ENCODE measurements at places on chromosomes 11 and 22.
A peak's percentile ranks its signal among the peaks of the same experiment; 100 is the strongest.

DNA sequence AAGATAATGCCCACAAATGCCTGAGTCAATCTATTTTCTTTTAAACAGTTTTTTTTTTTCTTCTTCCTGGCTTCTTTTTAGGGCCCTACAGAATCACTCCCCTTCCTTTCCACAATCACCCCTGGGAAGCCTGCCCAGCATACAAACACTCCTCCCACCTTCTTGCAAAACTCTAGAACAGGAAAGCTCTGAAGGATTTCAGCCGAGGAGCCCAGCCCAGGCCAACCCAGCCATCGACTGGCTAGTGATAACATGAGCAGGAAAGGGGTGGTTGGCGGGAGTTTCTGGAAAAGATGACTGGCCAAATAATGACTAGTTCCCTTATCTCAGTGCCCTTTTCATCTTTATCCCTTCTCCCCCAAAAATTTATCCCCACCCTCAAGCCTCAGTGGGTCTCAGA lies 68.2 kb downstream of the USP35 start:
- no peaks in the 10 kb centered on the region for H3K27me3 ChIP-seq
- DNase-seq, result no peak
- H3K27ac ChIP-seq, result no peak overlapping the region

DNA sequence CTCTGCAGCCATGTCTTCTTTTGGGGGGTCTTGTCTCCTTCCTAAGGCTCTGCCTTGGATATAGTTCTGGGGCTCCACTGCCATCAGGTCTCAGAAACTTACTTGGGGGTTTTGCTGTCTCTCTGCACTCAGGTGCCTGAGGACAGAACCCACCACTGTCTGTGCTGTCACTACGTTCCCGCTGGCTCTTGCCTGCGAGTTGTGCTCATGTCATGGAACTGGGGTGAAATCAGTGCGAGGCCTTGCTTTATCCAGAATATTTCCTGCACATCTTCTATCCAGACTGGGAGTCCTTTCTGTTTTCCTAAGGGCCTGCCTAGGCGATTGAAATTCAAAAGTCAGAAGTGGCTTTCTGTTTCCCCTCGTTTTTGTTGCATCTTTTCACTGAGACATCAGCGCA lies 6.6 kb upstream of the USP2 start:
- H3K36me3 ChIP-seq, result no peaks in the 10 kb centered on the region
- H3K4me3 ChIP-seq, result no peak overlapping the region
- no peaks in the 10 kb centered on the region for H3K27me3 ChIP-seq
- no peaks in the 10 kb centered on the region for H3K4me1 ChIP-seq
- H3K27ac ChIP-seq, result no peak overlapping the region
- DNase-seq, result no peak

DNA sequence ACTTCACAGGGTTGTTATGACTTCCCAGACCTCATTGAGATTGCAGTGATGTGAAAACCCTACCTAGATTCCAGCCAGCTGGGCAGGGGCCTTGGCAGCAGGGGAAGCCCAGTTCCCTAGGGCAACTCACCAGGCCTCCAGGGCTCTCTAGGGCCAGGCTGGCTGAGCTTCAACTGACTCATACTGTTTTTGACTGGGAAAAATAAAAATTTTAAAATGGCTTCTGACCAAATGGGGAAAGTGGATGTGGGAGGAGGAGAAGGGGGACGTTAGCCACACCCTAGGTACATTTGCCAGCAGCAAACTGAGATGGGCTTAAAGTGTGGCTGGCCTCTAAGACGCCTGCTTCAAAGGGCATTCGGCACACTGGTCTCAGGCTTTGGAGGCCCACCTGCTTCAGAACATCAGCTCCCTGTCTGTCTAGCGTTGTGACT lies 39.0 kb downstream of the BMAL1 start:
- no peak overlapping the region for H3K4me3 ChIP-seq
- H3K27me3 ChIP-seq, result no peaks in the 10 kb centered on the region
- no peak for DNase-seq
- peak overlapping the region; percentile 72 for H3K27ac ChIP-seq
- H3K4me1 ChIP-seq, result peaks cover 6% of the 10 kb centered on the region

GRCh38 chr11:64874308-64875240 lies 3.8 kb downstream of the EHD1 start:
- no peak for DNase-seq
- no peaks in the 10 kb centered on the region for H3K27me3 ChIP-seq
- H3K4me3 ChIP-seq, result no peak overlapping the region
- peaks cover 24% of the 10 kb centered on the region for H3K4me1 ChIP-seq
- peaks cover 22% of the 10 kb centered on the region for H3K36me3 ChIP-seq
- no peak overlapping the region for H3K27ac ChIP-seq

DNA sequence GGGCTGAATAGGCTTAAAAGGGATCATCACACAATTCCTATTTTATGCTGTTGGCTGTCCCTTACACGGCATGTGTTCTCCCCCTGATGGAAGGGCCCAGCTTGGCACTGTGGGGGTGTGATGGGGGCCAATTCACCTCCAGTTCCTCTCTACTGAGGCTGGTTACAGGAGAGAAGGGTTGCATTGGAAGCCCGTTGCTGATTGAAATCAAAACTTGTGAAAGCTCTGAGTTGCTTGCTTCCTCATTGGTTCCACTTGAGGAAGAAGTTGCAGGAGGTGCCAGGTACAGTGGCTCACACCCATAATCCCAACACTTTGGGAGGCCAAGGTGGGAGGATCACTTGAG lies 13.3 kb upstream of the PRG2 start:
- no peaks in the 10 kb centered on the region for H3K36me3 ChIP-seq
- no peak overlapping the region for H3K4me3 ChIP-seq
- H3K4me1 ChIP-seq, result no peaks in the 10 kb centered on the region
- DNase-seq, result no peak
- no peak overlapping the region for H3K27ac ChIP-seq
